AG09319 (cell line): ENCODE measurements at places on chromosomes 6 and 20.

DNA sequence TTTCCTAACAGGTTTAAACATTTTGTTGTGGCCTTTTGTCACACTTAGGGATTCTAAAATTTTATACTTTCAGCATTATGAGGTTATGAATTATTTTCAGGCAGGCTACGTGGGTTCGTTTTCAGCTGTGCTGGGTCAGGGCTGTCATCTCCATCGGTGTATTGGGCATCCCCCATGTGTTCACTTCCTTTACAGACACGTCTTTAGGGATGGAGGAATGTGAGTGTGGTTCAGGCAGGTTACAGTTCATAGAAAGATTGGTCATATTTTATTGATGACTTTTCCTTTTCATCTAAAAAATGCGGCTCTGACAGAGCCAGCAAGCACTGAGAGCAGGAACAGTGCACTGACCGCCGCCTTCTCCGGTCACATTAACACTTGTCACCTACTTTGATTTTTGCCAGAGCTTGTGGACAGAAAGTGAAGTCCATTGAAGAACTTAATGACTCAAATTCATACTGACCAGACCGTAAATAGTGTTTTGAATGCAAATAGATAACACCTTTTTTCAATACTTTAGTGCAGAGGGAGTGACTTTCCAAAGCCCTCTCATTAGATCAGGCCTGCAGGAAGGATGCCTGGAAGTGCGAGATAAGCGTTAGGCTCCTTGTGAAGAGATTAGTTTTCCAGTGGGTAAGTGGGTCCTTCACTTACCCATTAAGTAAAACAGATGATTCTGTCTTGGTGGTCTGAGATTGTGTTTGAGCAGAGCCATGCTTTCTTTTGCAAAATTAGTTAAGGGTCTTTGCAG, 113.1 kb downstream of the TIAM2 start:
- no peak for DNase-seq

DNA sequence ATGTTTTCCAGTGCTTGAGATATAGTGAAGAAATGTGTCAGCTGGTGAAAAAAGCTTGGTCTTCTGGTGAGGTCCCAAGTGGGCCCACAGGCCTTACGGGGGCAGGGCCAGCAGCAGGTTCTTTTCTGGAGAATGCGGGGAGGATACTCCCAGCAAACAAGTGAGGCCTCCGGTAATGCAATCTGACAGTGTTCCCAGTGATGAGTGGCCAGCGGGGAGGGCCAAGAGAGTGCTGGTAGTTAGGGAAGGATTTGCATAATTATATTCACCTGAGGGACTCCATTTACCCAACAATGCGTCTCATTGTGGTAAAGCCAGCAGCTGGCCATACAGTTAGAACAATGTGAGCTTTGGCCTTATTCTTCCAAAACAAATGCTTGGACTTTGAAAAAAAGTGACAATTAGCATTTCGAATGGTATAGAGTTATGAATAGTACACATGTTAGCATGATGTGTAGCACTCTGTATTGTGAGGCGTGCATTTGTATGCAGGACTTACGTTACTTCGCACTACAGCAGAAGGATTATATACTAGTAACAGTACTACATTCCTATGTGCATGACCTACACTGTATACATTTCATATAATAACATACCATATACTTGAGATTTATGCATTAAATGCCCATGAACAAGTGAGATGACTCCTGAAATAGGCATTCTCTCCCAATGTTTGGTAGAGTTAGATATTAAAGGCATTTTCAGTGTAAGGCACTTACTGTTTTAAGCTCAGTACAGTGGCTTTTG, 69.8 kb downstream of the MYB start:
- DNase-seq = no peak

DNA sequence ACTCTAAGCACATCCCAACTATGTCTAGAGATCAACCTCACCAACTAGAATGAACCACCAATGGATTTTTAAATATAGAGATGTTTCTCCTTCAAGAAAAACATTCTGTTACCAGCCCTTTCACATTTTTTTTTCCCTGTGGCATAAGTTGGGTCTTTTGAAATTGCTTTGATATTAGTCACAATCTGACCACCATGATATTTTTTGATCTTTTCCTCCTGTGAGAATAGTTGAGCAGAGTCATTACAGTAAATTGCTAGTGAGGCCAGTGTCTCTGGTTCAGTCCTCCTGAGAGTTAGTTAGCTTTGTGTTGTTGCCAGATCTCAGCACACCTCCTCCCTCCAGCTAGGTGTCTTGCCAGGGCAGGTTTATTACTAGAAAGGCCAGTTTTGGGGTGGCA, 79.7 kb upstream of the MYLIP start:
- DNase-seq = no peak

- DNase-seq = no peak
Measured at GRCh38 chr20:17298171-17298570, 71.3 kb downstream of the PCSK2 start.

- no peak for DNase-seq
Measured at GRCh38 chr6:37783025-37783855, 36.3 kb upstream of the ZFAND3 start.

GRCh38 chr20:1685304-1686052, 27.9 kb upstream of the SIRPG start:
- no peak for DNase-seq
